ENCODE measurements at places on chromosomes 4 and X.

GRCh38 chr4:128286474-128287058 lies 1.0 kb downstream of the PGRMC2 start:
- peak; percentile 45 for DNase-seq

DNA sequence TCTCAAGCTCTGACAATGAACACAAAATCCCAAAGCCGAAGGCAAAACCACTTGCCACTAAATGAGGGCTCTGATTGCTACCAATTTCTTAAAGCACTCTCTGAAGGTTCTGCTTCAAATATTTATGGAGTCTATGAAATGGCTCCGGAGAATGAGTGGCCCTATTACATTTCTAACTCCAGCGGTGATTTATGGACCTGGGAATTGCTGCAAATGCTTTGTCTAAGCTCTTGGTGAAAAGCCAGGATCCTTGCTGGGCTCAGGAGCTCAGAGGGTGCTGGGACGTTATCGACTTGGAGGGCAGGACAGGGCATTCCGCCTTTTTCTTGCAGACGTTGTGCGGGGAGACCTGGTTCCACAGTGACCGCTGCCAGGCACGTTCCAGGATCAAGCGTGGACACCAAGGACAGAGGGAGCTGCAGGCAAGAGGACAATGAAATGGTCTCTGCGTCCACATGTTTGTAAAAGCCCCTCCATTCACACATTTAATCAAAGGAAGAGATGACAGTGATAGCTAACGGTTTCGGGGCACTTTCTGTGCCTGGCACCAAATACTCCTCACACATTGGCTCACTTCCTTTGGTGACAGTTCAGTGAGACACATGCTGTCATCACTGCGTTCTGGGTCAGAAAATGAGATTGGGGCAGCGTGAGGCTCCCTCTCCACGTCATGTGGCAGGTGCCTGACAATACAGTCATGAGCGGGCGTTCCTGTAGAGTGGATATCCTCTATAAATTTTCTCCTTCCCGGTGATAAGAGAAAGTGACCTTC lies 58.8 kb downstream of the C4orf50 start:
- no peak for DNase-seq

DNA sequence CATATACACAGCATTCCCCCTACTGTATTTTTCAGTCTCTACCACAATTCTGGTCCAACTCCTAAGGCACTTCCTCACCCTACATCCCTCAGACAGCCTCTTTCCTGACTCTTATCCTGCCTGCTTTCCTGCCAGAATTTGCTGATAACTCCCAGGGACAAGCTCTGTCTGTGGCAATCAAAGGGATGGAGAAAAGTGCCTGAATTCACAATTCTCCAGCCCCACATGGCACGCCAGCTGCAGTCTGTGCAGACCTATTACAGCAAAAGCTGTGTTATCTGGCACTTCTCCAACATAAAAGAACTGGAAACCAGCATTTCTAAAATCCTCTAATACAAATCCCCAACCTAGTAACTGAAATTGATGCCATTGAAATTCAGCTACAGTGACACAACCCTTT lies 404.8 kb downstream of the KLHL13 start:
- no peak for DNase-seq

GRCh38 chr4:185020863-185021761 lies 2.8 kb downstream of the HELT start:
- DNase-seq = no peak

- DNase-seq = no peak
Measured at GRCh38 chr4:162015090-162015489, 148.7 kb downstream of the FSTL5 start.

DNA sequence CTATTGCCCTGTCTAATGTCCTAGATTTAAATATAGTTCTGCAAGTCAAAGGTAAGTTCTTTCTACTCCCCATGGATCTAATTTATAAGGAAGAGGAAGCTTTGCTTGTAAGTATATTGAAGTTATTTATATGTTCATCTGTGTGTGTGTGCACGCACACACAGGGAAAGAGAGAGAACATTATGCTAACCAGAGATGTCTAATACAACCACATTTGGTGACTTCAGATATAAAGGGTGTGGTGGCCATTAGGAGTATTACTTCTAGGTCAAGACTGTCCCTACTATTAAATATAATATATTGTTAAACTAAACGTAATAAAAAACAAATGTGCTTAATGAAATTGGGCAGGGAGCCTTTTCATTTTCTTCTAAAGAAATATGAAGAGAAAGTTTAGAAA lies 4.1 kb downstream of the DCK start:
- no peak for DNase-seq

GRCh38 chrX:107448998-107449835 lies at the start of gene FRMPD3:
FRMPD3 (plus strand) TSS chrX:107449652; CDS start chrX:107526589, 76,937 bp downstream.
- peak; percentile 4 for DNase-seq

DNA sequence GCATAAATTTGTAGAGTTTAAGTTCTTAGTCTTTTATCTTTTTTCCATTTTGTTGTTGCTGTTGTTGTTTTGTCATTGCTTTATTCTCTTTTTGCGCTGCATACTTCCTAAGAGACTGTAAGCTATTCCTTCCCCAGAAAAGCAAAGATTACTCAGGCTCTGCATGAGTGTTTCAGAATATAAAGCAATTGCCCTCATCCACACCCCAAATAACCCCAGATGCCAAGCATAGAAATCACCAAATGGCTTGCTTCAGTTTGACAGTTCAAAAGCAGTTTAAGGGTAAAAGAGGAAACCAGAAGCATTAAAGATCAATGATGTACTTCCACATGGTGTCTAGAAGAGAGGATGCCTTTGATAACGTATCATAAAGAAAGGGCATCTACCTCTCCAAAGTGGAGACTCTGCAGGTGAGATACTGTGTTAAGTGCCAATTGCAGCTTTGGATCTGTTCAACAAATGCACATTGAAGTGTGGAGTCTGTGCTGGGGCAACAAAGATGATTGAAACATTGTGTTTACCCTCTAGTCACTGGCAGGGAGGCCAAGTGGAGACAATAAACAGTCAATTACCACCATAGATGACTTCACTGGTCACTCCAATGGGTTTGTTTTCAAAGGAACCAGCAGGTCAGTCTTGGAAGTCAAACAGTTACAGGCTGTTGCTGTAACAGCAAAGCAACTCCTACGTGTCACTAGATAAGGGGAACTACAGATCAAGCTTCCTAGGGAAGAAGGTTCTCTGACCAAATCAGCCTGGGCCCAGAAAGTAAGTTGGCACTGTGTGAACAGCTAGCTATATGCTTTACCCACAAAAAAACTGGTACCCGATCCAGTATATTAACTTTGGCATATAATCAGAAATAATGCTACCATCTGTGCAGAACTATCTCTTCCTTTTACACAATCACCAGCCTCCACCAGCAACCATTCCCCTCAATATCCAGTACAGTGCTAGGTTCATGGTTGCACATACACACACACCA lies 40.6 kb upstream of the IL21 start:
- no peak for DNase-seq

DNA sequence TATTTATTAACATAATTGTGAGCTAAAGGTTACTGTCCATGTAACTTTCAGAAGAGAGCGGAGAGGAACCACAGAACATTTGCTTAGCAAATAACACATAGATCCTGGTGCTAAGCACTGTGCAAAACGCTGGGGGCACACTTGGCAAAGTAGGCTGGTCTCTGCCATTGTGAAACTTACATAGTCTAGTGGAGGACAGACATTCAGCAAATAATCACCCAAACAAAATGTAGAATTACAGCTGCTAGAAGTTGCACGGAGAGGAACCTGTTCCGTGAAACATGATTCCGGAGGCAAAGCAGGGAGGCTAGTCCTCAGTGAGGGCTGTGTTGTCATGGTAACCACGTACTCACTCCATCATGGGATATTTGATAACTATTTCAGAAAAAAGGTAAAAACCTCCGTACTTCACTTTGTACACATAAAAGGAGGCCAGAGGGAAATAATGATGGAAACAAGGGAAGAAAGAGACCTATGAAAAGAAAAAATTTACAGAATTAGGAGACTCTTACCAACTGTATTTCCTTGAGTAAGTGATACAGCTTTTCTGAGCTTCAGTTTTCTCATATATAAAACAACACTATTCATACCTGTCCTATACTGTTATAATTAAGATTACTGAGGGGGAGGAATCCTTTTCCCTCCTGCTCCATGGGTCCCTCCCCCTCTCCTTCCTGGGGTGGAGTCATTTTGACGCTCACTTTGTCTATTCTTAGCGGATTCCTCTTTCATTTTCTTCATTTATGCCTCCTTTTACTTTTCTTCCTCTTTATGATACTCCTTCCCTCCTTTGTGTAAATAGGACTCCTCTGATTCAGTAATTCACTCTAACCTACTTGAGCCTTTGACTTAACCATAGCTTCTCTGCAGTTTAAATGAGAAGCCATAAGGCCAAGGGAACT lies 825 bp upstream of the RASGEF1B start:
- DNase-seq = peak; percentile 71

- DNase-seq = no peak
Measured at GRCh38 chrX:137651647-137652046, 85.7 kb downstream of the ZIC3 start.

DNA sequence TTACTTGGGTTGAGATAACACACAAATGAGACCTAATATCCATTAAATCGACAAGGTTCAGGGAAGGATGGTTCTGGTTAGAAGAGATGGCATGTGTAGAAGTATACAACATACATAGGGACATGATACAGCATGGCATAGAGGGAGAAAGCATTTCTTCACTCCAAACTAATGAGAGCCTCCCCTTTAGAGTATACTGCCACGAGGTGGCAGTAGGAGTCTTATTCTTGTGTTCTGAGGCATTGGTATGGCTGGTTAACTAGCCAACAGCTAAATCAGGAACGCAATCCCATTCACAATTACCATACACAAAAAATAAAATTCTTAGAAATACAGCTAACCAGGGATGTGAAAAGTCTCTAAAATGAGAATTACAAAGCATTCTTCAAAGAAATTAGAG lies 29.1 kb upstream of the TRO start:
- DNase-seq = peak; percentile 48

DNA sequence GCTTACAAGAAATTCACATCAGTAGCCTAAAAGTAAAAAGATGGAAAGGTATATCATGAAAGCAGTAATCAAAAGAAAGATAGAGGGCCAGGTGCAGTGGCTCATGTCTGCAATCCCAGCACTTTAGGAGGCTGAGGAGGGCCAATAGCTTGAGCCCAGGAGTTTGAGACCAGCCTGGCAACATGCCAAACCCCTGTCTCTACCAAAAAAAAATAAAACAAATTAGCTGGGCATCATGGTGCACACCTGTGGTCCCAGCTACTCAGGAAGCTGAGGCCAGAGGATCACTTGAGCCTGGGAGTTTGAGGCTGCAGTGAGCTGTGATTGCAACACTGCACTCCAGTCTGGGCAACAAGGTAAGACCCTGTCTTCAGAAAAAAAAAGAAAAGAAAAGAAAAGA lies 55.5 kb downstream of the GSPT2 start:
- no peak for DNase-seq

GRCh38 chrX:149036086-149036485 lies 469.0 kb downstream of the IDS start:
- no peak for DNase-seq

DNA sequence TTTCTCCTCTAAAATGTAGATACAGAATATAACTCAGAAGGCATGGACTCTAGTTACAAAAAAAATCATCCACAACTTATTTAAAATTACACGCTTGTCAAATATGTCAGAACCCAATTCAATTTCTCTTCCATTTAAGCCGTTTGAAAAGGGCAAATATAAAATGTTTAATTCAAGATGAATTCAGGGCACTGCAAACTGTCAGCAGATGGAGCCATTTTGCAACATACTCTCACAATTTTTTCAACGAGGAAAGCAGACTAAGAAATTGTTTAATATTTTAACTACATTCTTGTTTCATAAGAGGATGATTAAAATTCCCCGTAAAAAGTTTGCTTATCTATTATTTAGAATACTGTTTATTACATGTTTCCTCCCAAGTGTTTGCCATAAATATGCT lies 321.3 kb upstream of the CPXCR1 start:
- DNase-seq = no peak

DNA sequence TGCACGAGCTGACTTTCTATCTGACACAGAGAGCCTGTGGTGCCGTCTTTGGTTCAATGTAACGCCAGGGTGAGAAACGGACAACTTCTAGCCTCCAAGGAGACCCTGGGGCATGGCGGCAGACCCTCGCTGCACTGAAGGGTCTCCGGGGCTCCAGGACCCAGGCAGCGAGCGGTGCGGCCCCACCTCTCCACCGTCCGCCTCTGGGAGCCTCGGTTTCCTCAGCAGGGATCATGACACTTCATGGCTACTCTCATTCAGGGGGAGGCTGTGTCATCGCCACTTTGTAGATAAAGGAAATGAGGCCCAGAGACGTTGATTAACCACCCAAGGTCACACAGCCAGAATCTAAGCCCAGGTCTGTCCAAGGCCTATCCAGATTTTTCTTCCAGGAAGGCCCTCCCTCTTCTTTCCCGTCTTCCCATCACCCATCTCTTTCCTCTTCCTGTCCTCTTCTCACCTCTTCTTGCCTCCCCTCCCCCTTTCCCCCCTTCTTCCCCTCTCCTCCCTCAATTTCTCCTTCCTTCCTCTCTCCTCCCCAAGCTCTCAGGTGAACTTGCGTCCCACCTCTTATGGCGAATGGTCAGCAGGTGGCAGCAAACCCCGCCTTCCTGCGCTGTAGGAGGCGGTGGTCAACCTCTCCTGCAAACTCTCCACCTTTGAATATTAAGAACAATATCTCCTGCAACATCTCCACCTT lies 69.3 kb upstream of the HMX1 start:
- DNase-seq = no peak

DNA sequence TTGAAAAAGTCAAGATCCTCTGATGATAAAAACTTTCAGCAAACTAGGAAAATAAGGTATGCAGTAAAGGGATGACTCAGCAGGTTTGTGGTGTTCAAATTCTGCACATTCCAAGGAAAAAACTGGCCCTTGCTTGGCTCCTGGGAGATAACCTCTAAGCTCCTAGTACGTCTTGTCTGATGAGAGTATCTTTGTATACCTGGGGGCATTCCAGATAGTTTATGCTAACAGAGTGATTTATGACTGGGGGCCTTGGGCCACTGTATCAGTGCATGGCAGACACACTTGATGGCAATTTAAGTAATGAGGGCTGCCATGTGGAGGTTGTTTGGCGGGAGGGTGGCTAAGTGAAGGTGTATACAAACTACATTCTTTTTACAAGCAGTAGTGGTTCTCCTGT lies 56.9 kb downstream of the NSG1 start:
- DNase-seq = no peak

DNA sequence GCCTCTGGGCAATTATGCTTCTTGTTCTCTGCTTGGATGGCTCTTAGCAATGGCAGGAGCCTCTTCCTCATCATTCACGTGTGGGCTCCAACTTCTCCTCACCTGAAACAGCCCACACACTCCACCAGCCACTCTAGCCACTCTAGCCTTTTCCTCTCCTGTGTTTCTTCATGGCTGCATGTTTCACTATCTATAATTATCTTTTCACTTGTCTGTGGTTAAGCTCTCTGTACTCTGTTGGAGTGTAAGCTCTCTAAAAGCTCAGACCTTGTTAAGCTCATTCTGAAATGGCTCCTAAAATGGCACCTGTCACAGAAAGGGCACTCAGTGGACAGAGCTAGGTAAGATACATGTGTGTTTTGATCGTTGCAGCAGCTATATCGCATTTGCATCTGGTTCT lies 80.0 kb downstream of the SH3KBP1 start:
- no peak for DNase-seq
